ENCODE measurements at places on chromosomes 2 and 18.

DNA sequence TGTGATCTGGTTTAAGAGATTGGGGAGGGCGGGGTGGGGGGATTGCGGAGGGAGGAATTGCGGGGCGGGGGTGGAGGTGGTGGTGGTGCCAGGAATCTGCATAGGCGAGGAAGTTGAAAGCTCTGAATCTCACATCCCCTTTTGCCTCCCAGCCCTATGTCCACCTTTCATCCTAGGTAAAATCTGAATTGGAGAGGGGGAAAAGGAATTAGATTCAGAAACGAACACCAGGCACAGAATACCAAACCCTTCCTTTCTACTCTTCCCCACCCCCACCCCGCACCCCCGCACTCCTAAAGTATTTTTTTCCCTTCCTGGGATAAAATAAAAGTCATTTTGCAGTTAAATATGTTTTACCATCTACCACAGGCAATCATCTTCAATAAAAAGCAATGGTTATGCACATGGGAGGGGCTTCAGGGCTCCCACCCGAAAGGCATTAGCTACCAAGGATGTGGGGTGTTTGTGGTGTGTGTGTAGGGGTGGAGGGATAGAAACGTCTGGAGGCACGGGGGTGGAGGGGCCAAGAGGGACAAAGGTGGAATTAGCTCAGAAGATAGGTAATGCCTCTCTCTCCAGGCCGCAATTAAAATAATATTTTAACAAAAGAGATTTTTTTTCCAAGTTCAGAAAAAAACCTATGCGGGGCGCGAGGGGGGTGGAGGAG lies 1.8 kb downstream of the IGFBP5 start:
- DNase-seq = no peak

DNA sequence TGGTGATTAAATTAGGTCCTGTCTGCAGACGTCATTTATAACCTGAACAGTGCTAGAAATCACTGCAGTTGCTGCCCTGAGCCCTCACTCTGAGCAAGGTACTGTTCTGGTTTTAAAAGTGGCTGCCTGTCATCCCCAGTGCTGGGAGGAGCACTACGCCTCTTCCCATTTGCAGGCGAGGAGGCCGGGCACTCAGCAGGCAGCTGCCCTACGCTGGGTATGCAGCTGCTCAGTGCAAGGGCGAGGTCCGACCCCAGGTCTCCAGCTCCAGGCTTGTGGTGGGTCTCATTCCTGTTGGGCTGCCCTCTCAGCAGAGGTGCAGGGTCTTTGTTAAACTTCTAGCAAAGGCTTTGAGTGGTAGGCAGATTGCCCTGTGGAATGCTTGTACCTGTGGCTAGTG lies 15.7 kb downstream of the CNDP2 start:
- no peak for DNase-seq

DNA sequence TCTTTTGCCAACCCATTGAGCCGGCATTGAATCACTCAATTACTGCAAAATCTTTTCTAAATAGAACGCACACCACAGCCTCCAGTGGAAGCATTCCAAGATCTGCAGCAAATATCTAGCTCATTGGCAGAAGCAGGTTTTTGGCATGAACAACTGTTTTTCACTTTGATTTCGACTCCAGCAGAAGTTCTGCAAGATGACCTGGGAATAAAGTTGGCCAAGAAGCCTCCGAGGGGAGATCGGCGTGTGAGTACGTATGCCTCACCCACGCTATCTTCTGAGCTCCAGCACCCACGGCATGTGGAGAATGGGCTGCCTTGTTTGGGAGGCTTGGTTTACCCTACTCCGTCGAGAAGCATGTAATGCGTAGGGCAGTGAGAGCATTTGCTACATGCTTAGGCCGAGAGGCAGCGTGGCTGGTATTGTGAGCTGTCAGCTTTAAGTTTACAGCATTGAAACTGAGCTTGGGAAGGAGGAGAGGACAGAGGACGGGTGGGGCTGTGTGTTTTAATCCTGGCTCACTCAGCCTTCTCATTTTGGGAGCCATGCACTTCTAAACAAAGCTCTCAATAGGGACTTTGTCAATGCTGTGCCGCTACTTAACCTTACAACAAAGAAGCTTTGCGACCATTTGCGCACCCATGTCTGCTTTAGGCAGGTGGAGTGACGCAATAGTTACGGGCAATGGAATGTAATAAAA lies 10.5 kb downstream of the PCARE start:
- no peak for DNase-seq

DNA sequence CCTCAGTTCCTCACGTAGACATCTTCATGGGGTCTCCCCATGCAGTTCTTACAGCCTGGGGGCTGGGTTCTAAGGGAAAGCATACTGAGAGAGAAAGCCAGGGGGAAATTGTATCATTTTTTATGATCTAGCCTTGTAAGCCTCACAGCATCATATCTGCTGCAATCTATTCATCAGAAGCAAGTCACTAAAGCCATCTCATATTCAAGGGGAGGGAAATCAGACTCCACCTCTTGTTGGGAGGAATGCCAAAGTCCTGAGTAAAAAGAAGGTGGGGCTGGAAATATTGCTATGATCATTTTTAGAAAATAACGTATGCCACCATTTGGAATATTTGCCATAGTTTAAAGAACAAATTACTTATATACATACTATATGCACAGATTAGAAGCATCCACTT lies 304.6 kb downstream of the TXNL1 start:
- no peak for DNase-seq

DNA sequence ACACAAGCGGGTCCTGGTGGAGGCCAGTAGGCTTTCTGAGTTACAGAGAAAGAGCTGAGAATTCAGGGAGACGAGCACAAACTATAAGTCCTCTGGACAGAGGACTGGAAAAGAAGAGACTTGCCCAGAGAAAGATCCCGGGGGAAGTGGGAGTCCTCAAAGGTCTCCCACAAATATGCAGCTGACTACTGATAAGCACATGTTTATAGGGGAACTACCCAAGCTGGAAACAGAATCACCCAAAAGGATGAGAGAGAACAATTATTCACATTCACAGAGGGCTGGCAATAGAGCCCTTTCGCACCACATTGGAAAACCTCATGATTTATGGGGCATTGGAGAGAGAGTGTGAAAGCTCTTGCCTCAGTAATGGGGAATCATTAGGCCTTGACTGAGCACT lies 337.6 kb downstream of the IRS1 start:
- DNase-seq = no peak

- DNase-seq = no peak
Measured at GRCh38 chr18:36974686-36975085, 145.8 kb downstream of the KIAA1328 start.

- no peak for DNase-seq
Measured at GRCh38 chr2:66832646-66833435, 397.9 kb downstream of the MEIS1 start.

DNA sequence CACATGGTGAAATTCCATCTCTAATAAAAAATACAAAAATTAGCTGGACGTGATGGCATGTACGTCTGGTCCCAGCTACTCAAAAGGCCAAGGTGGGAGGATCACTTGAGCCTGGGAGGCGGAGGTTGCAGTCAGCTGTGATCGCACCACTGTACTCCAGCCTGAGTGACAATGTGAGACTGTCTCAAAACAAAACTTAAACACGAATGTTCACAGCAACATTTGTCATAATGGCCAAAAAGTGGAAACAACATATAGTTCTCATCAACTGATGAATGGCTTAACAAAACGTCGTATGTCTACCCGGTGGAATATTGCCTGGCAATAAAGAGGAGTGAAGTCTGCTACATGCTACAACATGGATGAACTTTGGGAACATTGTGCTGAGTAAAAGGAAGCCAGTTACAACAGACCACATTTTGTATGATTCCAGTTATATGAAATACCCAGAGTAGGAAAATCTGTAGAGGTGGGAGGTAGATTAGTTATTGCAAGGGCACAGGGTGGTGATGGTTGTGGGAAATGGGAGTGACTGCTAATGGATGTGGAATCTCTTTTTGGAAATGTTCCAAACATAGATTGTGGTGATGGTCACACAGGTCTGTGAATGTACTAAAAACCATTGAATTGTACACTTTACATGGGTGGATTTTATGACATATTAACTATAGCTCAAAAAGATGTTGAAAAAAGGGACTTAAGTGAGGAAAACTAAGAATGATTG lies 478.2 kb downstream of the PTPRM start:
- no peak for DNase-seq

GRCh38 chr2:231992888-231993287 lies 31.4 kb downstream of the DIS3L2 start:
- DNase-seq = no peak

- no peak for DNase-seq
Measured at GRCh38 chr2:186884587-186884986, 35.6 kb upstream of the ZSWIM2 start.

- no peak for DNase-seq
Measured at GRCh38 chr2:206253777-206254166, 20.7 kb upstream of the ZDBF2 start.

DNA sequence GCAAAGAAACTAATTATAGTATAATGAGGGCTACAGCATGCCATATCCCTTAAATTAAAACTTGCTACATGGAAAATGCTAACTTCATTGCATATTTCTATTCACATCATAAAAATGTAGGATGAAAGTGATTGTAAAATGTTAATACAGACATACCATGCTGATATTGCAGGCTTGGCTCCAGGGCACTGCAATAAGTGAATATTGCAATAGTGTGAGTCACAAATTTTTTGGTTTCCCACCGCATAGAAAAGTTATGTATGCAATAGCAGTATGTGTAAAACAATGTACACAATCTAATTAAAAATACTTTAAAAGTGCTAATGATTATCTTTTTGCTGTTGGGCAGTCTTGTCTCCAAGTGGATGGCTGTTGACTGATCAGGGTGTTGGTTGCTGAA lies 162.1 kb downstream of the CD8B2 start:
- no peak for DNase-seq

- DNase-seq = no peak
Measured at GRCh38 chr2:236501531-236501930, 68.1 kb upstream of the ACKR3 start.

GRCh38 chr2:16313235-16313975 lies 352.2 kb downstream of the CYRIA start:
- no peak for DNase-seq

DNA sequence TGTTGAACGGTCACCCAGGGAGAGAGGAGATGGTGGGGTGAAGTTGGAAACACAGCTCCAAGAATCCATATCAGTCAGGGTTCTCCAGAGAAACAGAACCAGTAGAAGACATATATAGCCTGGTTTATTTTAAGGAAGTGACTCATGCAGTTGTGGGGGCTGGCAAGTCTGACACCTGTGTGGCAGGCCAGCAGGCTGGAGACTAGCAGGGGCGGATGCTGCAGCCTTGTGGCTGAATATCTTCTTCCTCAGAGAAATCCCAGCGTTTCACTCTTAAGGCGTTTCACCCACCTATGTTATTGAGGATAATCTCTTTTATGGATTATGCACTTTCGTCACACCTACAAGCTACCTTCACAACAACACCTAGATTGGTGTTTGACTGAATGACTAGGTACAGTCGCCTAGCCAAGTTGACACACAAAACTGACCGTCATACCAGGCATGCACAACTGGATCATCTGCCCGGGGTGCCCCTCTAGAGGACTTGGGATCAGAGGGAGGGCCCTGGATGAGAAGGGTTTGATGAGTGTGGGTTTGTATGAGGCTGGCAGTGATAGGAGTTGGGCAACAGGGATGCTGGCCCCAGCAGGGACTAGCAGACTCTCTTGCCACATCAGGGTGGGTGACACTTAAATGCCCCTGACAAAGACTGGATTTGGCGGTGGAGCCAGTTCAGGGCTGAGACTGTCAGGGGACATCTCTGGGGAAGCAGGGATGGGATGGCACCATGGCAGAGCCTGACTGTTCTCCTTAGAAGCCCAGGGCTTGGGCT lies 23.4 kb downstream of the MROH2A start:
- DNase-seq = no peak

DNA sequence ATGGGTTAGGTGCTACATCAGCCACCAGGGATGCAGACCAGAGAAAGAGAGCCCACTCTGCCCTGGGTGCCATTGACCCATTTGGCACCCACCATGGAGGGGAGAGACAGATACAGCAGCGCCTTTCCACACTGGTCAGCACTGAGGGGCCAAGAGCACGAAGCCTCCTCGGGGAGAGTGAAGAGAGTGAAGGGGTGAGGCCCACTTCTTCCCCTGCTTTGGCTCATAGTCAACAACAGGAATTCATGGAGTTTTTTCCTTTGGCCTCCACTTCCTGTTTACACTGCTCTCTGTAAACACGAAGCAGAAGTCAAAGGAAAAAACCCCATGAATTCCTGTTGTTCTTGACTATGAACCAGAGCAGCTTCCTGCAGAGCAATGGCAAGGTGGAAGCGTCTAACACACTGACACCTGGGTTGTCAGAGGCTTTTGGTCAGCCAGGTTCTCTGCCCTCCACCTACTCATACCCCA lies 80.0 kb downstream of the CCDC93 start:
- no peak for DNase-seq

GRCh38 chr2:37919631-37920032 lies 5.5 kb upstream of the RMDN2 start:
- no peak for DNase-seq

GRCh38 chr2:217332417-217332791 lies 472.5 kb upstream of the TNP1 start:
- DNase-seq = no peak

DNA sequence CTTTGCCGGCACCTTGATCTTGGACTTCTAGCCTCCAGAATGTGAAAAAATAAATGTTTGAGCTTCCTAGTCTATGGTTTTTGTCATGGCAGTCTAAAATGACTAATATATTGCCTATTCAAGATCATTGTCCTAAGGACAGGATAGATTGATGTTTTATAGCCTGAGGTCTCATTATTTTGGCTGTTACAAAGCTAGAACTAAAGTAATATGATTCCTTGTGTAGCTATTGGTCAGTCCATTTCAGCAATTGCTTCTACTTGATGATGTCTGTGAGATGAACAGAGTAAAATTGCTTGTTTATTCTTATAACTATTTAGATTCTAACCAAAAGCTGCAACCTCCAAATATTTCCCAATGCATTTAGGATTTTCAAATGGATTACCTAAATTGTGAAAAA lies 145.0 kb downstream of the HRH4 start:
- no peak for DNase-seq

DNA sequence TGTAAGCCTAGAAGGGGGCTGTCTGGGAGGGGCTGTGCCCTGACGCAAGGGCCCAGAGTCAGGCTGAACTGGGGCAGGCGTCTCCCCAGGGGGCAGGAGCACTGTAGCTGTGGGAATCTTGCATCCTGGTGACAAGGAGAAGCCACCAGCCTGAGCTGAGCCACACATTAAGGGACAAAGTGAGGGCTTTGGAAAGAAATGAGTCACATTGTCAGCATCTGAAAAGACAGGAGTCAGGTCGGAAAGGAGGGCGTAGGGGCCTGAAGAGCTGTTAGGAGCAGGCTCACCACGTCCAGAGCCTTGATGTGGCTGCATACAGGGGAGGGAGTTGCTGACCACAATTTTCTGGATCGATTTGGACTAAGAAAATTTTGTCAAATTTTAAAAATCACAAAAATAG lies 298.6 kb downstream of the CYP26B1 start:
- DNase-seq = no peak

- DNase-seq = no peak
Measured at GRCh38 chr2:128607440-128607839, 288.8 kb upstream of the HS6ST1 start.

- no peak for DNase-seq
Measured at GRCh38 chr18:77607087-77607486, 357.4 kb downstream of the GALR1 start.

Data from activated CD4-positive, CD25-positive, alpha-beta regulatory T cell (primary cell).